ENCODE measurements at places on chromosomes 2 and 18.

- no peak for DNase-seq
Measured at GRCh38 chr2:136067897-136068580, 49.9 kb downstream of the CXCR4 start.

GRCh38 chr18:35114305-35114704, 73.1 kb downstream of the MAPRE2 start:
- no peak for DNase-seq

DNA sequence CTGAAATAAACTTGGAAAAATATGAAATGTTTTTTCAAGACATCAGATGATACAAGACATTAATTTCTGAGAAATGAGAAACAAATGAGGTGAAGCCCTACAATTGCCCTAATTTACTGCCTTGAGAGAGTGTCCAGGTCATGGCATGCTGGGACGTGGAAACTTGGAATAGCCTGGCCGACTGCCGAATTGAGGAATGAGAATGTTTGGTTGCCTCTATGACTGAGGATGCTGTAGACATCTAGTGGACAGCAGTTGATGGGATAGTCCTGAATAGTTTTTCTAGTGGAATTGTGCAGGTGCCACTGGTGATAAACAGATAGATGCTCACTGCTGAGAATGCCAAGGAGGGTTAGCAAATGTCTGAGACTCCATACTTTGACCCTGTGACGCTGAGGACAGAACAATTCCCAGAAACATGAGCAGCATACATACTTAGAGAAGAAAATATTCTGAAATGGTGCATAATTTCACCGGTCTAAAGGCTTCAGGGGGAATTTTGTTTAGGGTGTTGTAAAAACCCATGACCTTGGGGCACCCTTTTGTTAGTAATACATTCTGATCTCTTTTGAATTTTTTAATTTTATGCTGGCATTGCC, 56.5 kb upstream of the CWC22 start:
- no peak for DNase-seq

DNA sequence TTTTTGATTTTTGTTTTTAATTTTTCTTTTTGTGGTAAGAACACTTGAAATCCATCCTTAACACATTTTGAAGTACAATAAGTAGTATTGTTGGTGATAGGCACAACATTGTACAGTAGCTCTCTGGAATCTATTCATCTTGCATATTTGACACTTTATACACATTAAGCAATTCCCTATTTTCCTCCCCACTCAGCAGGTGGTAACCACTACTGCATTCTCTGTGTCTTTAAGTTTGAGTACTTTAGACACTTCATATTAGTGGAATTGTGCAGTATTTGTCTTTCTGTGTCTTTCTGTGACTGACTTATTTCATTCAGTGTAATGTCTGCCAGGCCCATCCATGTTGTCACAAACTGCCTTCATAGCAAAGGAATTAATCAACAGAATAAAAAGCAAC, 471.7 kb upstream of the CDH20 start:
- no peak for DNase-seq

DNA sequence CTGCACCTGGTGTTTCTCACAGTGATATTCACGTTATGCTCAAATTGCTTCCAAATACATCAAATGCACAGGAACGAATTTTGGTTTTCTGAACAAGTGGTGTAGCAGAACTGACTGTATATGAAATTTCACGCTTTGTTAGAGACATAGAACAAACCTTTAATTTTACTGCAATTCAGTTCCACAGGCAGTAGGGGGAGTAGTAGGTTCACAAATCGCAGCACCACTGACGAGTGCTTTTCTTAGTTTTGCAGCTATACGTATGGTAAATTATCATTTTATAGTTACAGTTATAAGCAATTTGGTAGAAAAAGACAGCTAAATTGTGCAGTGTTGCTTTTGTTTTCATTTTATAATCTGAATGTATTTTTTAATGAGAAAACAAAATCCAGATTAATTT, 113.3 kb downstream of the KIAA1328 start:
- DNase-seq, result no peak

GRCh38 chr2:62204998-62205496, 9.1 kb downstream of the B3GNT2 start:
- peak; percentile 72 for DNase-seq

- no peak for DNase-seq
Measured at GRCh38 chr2:96344011-96344410, 8.4 kb downstream of the NCAPH start.

DNA sequence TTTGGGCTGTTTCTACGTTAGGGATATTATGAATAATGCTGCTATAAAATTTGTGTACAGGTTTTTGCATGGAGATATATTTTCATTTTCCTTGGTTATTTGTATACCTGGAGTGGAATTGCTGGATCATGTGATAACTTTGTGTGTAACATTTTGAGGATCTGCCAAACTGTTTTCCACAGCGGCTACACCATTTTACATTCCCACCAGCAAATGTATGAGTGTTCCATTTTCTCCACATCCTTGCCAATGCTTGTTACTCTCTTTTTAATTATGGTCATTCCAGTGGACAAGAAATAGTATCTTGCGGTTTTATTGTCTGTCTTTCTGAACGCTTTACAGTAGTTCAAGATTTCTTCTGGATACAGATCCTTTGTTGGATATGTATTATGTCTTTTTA, 13.6 kb downstream of the GORASP2 start:
- DNase-seq, result no peak

DNA sequence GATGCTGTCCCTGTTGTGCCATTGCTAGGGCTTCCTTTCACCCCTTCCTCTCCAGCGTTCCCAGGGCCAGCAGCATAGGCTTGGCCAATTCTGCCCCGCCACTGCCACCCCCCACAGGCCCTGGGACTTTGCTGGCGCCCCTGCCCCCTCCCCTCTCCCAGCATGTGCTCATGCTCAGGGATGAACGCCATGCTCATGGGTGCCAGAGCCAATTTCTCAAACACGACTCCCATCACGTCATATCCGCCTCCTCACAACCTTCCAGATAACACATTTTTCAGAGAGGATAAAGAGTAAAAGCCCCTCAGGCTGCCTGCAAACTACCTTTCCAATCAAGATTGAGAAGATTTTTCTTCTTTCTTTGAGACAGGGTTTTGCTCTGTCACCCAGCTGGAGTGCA, 48.6 kb downstream of the DNMT3A start:
- DNase-seq, result no peak

DNA sequence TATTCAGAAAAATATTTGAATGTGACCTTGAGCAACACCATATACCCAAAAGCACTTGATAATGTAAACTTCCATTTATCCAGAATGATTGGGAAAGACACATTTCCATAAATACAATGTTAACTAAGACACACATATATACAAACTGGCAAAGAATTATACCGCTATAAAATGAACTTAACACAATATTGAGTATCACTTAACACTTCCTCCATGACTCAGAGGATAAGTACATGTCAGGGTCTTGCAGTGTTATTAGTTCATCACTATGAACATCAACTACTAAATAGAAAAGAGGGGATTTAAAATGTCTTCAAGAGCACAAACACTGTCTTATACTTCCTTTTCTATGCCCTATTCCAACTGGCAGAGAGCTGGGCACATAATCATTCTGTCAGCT, 18.6 kb downstream of the WDSUB1 start:
- no peak for DNase-seq

GRCh38 chr2:206935991-206936842, 3.1 kb upstream of the CPO start:
- DNase-seq, result no peak

GRCh38 chr18:392928-393573, 107.5 kb downstream of the COLEC12 start:
- no peak for DNase-seq

DNA sequence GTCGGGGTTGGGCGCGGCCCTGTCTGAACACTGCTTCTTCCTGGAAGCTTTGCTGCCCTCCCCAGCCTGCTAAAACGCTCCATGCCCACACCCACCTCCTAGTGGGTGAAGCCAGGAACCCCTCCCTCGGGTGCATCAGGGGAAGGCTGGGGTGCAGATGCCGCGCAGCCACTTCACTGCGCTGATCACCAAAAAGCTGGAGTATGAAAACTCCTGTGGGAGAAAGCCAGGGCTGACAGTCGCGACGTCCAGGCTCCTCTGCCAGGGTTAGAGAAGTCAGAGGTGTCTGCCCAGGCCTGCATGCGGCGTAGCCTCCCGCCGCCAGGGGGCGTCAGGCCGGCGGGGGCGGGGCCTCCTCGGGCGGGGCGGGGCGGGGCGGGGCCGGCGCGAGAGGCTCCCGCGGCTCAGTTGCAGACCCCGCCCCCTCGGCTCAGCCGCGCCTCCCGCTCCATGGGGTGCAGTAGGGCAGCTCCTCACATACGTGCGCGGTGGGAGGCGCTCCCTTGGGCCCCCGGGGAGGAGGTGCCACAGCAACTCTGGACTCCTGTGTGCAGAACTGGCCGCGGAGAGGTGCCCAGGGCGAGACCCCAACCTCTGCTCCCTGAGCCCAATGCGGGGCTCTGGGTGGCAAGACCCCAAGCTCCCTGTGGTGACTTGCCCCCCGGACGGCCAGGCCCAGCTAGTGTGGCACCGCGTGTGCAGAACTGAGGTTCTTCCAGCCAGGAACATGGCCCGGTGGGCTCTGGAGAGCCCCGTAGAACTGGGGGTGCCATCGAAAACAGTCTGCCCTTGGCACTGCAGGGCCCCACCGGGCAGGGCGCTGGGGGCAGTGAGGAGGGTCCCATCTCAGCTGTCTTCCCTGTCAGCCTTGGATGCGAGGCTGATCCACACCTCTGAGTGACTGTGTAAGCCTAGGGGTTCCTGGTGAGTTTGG, 1.8 kb upstream of the RNPEPL1 start:
- peak; percentile 99 for DNase-seq

DNA sequence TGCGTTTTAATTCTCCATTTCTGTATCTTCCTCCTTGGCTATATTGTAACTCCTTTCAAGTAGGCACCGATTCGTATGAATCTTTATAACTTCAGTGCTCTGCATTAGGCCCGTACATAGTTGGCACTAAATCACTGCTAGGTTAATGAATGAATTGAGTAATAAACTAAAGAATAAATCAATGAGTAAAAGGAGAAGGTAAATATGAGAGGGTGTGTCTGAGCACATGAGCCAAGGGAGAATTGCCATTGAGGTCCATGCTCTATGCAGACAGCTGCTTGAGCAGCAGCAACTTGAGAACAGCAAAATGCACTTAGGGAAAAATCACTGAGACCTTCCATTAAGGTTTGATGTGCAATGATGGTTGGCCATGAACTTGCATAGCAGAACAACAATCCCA, 11.2 kb upstream of the TRPM8 start:
- DNase-seq, result no peak

- DNase-seq, result no peak
Measured at GRCh38 chr2:196290569-196290968, 119.2 kb upstream of the STK17B start.

DNA sequence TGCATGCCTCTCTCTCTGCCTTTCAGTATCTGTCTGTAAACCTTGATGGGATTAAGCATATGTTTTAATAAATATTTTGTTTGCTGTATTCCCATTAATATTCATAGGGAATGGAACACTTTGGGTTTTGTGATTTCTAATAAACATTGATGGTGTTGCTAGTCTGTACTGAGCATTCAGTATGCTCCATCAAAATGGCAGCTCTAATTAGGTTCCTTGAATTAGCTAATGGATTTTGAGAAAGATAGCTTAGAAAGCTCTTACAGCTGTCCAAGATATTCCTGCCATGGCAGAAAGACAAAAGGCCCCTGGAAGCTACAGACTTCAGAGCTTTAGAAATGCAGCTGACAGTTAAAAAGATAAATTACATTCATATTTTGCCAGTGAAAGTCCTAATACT, 199.2 kb upstream of the NRP2 start:
- no peak for DNase-seq

GRCh38 chr2:236793023-236794011, 223.7 kb downstream of the ACKR3 start:
- DNase-seq, result peak; percentile 83

DNA sequence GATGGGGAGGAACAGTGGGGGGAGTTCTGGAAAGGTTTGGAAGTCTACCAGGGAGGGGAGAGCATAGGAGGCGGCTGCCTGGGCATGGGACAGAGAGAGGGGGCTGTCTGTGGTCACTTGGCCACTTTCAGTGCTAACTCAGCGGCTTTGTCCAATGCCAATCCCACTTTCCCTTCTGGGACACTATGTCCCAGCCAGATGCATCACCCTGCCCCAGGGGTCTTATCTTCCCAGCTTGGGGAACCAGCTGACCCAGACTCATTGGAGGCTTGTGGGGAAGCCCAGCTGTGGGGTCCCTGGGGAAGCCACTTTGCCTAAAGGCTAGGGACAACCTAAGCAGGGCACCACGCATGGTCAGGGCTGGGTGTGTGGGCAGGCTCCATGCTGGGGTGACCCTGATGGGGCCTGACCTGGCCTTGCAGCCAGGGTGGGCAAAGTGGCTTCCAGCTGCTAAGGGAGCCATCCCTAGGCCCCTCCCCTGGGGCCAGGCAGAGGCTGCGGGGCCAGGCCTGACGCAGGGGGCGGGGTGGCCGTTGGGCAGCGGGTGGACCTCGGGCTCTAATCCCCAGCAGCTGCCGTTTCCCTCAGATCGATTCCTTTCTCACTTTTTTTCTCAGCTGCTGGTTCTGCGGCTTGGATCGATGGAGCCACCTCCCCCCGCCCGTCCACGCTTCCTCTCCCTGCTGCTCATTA, 1.6 kb upstream of the ASIC4 start:
- DNase-seq, result no peak

GRCh38 chr18:32371384-32371783, 99.3 kb downstream of the GAREM1 start:
- no peak for DNase-seq

DNA sequence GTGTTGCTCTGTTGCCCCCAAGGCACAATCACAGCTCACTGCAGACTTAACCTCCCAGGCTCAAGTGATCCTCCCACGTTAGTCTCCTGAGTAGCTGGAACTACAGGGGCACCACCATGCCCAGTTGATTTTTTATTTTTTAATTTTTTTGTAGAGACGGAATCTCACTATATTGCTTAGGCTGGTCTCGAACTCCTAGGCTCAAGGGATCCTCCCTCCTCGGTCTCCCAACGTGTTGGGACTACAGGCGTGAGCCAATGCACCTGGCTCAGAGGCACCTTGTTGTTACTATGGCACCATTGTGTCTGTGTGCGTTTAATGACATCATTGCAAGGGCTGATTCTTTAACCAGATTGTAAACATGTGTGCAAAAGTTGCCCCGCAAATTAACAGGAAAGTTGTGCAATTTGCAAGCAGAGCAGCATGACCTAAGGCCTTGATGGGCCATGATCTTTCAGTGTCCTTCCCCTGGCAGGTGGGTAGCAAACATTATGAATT, 22.6 kb downstream of the TCF23 start:
- no peak for DNase-seq

DNA sequence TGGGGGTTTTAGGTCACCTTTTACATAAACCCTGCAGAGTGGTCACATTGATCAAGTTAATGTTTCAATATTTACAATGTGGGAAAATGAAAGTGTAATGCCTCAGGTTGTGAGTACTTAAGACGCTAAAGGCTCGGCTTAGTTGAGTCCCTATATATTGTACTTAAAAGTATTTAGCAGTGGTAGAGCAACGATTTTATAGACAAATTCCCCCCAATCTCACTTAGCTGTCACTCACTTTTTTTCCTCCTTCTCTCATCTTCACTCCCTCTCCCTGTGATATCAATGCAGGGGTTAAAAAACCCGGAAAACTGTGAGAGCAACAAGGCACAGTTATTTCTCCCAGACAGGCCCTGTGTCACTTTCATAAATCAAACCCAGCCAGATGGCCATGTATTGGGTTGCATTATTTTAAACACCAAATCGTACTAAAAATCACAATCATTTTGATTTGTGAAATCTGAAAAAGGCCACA, 5.4 kb downstream of the POU3F3 start:
- no peak for DNase-seq

All from lower leg skin (tissue), 4 donors.